Activated CD8-positive, alpha-beta T cell treated with anti-CD3 and anti-CD28 coated beads for 36 hours (primary cell): ENCODE measurements at places on chromosomes 3 and 15. TPM values are rescaled to one million over a fixed set of nuclear protein-coding genes. Genes with fewer than 3 reads are reported as not detected.
A peak's percentile ranks its signal among the peaks of the same experiment; 100 is the strongest.

DNA sequence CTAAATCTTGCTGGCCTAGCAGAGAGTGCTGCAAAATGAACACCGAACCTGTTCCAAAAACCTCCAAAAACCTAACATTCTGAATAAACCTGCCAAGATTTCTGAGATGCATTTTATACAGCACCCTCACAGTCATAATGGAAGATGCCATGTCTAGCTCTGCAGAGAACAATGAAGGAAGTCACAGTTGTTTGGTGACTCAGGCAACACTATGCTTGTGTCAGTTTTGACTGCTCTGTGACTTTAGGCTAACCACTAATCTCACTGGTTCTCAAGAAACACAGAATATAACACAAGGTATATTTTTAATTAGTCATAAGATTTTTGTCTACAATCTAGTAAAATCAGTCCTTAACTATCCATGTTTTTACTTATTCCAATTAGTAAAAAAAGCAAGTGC, 606.6 kb downstream of the TBL1XR1 start:
- no peak for DNase-seq
- H3K4me3 ChIP-seq: no peak overlapping the region
- H3K27ac ChIP-seq: no peak overlapping the region
- no peaks in the 10 kb centered on the region for H3K27me3 ChIP-seq
- H3K4me1 ChIP-seq: no peaks in the 10 kb centered on the region

DNA sequence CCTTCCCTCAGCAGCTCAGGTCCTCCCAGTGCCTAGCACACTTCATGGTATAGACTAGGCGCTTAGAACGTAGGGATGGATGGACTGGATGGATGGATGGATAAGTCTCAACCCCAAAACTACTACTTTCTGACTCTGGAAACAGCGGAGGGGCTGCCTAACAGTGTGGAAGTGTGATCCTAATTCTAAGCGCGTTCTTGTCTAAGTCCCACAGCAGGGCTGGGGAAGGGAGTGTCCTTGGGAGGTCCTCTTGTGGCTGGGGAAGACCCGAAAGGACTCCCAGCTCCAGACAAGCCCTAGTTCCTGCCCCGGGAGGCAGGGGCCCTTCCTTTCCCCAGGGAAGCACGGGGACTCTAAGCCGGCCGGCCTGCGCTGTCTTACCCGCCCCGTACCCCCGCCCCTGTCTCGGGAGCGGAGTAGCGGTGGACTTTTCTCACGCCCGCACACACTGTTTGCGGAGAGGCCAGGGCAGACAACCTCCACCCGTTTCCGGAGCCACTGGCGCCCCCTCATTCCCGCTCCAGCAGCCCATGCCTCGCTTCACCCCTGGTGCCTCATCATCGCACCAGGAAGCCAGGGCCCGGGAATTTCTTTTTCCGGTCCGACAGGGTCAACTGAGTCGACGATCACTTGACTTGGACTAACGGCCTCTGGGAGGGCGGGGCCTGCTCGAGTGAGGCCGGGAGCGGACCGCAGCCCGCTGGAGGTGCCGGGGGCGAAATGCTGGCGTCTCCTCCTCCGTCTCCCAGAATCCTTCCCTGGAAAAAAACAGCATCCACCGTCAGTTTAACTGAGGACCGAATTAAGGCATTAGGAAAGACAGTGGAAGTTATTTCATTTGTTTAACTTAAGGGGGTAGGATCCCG, 133.3 kb downstream of the TBC1D2B start:
- H3K27ac ChIP-seq: no peak overlapping the region
- peaks cover 13% of the 10 kb centered on the region for H3K4me1 ChIP-seq
- peak overlapping the region; percentile 56 for H3K4me3 ChIP-seq
- H3K36me3 ChIP-seq: no peaks in the 10 kb centered on the region
- H3K27me3 ChIP-seq: no peaks in the 10 kb centered on the region

DNA sequence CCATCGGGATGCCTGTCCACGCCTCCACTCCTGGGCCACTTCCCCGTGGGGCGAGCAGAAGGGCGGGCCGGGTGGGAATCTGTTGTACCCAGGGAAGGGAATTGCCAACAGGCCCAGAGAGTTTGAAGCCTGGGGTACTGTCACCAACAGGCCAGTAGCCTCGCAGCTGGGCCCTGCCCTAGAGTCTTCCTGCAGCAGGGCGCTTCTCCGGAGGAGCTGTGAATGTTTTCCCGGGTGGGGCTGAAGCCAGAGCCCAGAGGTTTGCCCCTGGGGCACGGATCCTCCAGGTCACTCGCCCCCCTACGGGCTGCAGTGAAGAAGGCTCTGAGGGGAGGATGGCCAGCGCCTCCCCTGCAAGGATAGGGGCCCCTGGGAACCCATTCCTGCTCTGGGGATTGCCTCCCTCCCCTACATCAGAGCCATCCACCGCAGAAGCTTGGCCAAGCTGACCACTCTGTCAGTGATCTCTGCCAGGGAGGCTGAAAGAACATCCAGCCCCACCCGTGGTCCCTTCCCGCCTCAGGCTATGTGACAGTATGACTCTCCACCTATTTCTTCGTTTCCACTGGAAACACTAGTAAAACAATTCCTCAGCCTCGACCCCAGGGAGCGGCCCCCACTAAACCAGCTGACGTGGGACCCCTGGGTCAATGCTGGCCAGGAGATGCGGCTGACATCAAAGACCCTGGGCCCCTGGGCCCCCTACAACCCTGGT, 16.8 kb downstream of the CIDEC start:
- no peak overlapping the region for H3K4me3 ChIP-seq
- no peaks in the 10 kb centered on the region for H3K36me3 ChIP-seq
- no peaks in the 10 kb centered on the region for H3K4me1 ChIP-seq
- H3K27me3 ChIP-seq: peaks cover 7% of the 10 kb centered on the region
- DNase-seq: no peak
- no peak overlapping the region for H3K27ac ChIP-seq

GRCh38 chr3:150265305-150265704, 142.8 kb upstream of the TSC22D2 start:
- no peaks in the 10 kb centered on the region for H3K4me1 ChIP-seq
- H3K4me3 ChIP-seq: no peak overlapping the region
- no peaks in the 10 kb centered on the region for H3K36me3 ChIP-seq
- H3K27me3 ChIP-seq: peaks cover 3% of the 10 kb centered on the region
- no peak overlapping the region for H3K27ac ChIP-seq

DNA sequence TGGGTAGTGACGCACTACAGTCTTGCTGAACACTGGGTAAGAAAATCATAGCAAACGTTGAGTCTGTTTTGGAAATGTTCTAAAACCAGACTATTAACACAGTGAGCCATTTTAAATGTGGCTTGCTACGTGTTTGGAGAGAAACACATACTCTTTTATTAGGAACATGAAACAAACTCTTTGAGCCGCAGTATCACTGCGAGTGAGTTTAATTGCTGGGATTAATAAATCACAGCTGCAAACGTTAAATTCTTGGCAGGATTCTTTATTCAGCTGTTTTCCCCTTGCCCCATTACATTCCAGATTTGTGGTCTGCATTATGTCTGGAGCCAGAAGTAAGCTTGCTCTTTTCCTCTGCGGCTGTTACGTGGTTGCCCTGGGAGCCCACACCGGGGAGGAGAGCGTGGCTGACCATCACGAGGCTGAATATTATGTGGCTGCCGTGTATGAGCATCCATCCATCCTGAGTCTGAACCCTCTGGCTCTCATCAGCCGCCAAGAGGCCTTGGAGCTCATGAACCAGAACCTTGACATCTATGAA, 33.6 kb downstream of the BTD start:
- DNase-seq: no peak
- no peak overlapping the region for H3K4me3 ChIP-seq
- H3K4me1 ChIP-seq: peaks cover 78% of the 10 kb centered on the region
- H3K36me3 ChIP-seq: no peaks in the 10 kb centered on the region
- peak overlapping the region; percentile 87 for H3K27ac ChIP-seq
- H3K27me3 ChIP-seq: no peaks in the 10 kb centered on the region

DNA sequence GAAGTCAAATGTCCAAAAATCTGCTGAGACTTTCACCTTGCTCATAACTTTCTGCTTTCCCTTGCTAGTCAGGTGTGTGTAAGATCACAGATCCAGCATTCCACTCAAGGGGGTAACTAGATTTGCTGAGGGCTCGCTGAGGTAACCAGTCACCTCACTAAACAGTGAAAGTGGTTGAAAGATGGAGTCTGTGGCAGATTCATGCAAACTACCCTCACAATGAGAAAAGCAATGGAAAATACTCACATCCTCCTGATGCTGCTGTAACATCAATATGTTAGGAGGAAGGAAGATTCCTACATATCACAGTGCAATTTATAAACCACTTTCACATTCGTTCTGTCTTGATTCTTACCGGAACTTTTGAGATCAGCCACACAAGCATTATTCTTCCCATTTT, 174.3 kb upstream of the BCL6 start:
- peak; percentile 47 for DNase-seq
- H3K27ac ChIP-seq: peak overlapping the region; percentile 93
- no peaks in the 10 kb centered on the region for H3K27me3 ChIP-seq

GRCh38 chr3:66792086-66792485, 206.0 kb upstream of the KBTBD8 start:
- H3K27ac ChIP-seq: no peak overlapping the region
- no peak overlapping the region for H3K4me3 ChIP-seq
- no peak for DNase-seq
- H3K36me3 ChIP-seq: no peaks in the 10 kb centered on the region

DNA sequence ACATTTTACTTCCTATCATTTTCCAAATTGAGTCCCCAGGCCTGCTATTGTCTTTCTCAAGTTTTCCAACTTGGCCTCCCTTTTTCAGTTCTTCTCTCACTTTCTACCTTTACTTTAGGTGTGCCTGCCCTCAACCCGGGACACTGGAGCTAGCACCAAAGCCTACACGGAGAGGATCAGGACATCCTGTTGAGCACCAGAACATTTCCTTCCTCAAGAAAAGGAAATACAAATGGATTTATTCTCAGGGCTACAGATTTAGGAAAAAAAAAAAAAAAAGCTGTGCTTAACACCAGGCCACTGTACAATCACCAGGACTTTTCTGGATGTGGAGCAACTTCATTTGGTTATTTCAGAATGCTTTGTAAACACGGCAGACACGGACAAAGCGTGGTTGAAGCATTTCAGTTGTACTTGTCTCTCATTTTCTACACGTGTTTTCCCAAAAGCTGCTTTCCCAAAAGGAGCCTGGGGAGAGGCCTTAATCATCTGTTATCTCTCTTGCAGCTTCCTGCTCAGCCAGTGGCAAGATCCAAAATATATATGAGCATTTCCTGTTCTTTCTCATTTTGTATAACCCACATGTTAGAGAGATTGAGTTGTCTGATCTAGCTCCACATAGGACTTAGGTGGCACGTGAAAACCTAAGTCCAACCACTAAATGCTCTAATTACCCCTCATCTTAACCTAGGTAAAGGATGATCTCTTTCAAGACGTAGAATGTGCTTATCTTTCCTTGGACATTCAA, 15.5 kb upstream of the ATP1B3 start:
- no peak overlapping the region for H3K27ac ChIP-seq
- H3K27me3 ChIP-seq: no peaks in the 10 kb centered on the region
- H3K36me3 ChIP-seq: no peaks in the 10 kb centered on the region
- no peak for DNase-seq
- H3K4me1 ChIP-seq: peaks cover 7% of the 10 kb centered on the region
- no peak overlapping the region for H3K4me3 ChIP-seq

GRCh38 chr3:112894258-112894657, 47.6 kb upstream of the CD200R1L start:
- no peak overlapping the region for H3K4me3 ChIP-seq
- no peaks in the 10 kb centered on the region for H3K36me3 ChIP-seq
- no peak for DNase-seq

GRCh38 chr15:44735482-44736180, 697 bp upstream of the TRIM69 start:
- peak overlapping the region; percentile 80 for H3K4me3 ChIP-seq
- peak; percentile 82 for DNase-seq
- no peaks in the 10 kb centered on the region for H3K27me3 ChIP-seq
- peaks cover 33% of the 10 kb centered on the region for H3K36me3 ChIP-seq
- H3K4me1 ChIP-seq: peaks cover 68% of the 10 kb centered on the region

DNA sequence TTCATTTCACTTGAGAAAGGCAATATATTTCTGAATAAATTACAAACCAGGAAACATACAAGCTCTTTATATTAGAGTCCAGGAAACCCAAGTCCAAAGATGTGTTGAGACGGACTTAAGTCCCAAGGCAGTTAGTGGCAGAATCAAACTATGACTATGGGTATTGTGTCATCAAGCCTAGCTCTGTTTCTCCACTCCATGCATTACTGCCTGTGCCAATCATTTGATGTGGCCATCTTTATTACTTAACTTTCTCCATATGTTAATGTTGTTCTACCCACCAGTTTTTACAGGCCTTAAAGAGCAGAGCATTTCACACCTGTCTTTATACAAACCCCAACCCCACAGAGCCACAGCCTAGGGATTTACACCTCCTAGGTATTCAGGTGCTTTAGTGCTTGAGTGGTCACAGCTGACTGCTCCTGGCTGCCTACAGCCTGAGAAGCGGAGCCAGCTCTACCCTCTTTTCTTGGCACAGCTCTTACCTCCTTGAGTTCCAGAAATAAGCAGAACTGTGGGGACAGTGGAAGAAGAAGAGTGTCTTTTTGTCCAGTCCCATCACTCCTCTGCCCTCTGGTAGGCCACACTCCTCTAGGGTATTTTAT, 92.1 kb downstream of the DTWD1 start:
- no peak for DNase-seq
- H3K36me3 ChIP-seq: peaks cover 3% of the 10 kb centered on the region
- H3K27me3 ChIP-seq: no peaks in the 10 kb centered on the region
- no peak overlapping the region for H3K27ac ChIP-seq
- no peak overlapping the region for H3K4me3 ChIP-seq

DNA sequence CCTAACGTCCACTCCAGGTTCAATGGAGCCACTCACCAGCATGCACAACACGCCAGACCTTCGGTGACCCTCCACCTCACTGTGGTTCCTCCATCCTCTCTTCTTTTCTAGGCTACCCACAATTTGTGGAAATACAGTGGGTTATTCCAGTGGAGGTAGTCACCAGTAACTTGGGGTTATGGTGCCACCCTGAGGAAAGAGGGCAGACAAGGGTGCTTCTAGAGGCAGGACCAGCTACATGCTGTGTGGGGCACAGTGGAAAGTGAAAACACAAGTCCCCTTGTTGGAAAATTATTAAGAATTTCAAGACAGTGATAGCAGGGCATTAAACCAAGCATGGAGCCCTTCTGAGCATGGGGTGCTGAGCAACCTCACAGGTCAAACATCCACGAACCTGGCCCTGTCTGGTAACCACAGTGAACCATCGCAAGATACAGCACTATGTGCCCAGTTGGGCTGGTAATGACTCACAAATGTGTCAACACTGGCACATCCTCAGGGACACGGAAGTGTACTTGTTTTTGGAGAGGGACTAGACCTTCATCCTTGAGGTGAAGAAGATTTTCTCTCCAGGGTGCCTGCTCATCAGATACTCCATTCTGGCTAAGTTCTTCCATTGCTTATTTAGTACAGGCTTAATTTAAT, 166.7 kb downstream of the STT3B start:
- H3K4me1 ChIP-seq: no peaks in the 10 kb centered on the region
- no peak overlapping the region for H3K27ac ChIP-seq
- H3K27me3 ChIP-seq: no peaks in the 10 kb centered on the region
- H3K36me3 ChIP-seq: no peaks in the 10 kb centered on the region
- DNase-seq: no peak

Gene CEMIP
- total RNA-seq: not detected

Gene C2CD4A
- 0.67 TPM for total RNA-seq

Gene GOLGA6D
- not detected for total RNA-seq

Gene PLCH1
- 0.32 TPM for total RNA-seq

Gene ZNF445
- total RNA-seq: 18.4 TPM

Gene COLQ
- 2.3 TPM for total RNA-seq
